ENCODE measurements at places on chromosomes 2 and 18. TPM values are rescaled to one million over a fixed set of nuclear protein-coding genes. Genes with fewer than 3 reads are reported as not detected.
A peak's percentile ranks its signal among the peaks of the same experiment; 100 is the strongest.

- no peak for DNase-seq
Observed at GRCh38 chr2:219553168-219553417, 9.3 kb downstream of the TMEM198 start.

GRCh38 chr2:141437521-141437920 lies 693.3 kb downstream of the LRP1B start:
- DNase-seq: no peak

GRCh38 chr2:20737505-20737904 lies 70.6 kb downstream of the GDF7 start:
- no peak for DNase-seq

DNA sequence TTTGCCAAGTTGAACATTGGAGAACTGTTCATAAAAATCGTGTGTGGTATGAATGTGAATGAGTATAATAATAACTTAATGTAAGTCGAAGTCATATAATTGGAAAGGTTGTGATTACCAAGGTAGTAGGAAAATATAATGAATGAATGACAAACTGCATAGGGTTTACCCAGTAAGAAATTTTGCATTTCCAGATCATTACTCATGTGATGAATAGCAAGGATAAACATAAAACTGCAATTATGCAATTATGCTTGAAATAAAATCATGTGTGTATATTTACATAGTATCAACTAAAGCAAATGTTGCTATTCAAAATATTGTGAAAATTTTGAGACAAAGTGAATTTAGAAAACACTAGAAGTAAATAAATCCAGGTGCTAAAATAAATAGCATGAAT lies 1108.7 kb upstream of the TMEFF2 start:
- no peak for DNase-seq

DNA sequence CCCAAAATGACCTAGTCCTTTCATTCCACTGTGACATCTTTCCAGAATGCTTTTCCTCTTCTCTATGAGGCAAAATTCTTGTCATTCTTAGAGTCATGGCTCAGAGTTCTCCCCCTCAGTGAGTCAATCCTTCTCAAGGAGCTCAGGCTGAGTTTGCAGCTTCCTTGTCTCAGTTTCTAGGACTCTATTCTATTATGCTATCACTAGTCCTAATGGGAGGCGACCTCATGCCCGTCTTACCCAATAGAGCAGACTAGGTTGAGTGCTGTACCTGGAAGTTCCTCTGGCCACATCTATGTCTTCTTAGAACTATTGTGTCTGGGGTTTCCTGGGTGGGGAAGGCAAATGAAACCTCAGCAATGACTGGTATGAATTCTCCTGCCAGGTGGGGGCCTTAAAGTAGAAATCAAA lies 51.5 kb downstream of the HAUS1 start:
- no peak for DNase-seq

- DNase-seq: no peak
Observed at GRCh38 chr2:219542931-219543595, 546 bp downstream of the CHPF start.

DNA sequence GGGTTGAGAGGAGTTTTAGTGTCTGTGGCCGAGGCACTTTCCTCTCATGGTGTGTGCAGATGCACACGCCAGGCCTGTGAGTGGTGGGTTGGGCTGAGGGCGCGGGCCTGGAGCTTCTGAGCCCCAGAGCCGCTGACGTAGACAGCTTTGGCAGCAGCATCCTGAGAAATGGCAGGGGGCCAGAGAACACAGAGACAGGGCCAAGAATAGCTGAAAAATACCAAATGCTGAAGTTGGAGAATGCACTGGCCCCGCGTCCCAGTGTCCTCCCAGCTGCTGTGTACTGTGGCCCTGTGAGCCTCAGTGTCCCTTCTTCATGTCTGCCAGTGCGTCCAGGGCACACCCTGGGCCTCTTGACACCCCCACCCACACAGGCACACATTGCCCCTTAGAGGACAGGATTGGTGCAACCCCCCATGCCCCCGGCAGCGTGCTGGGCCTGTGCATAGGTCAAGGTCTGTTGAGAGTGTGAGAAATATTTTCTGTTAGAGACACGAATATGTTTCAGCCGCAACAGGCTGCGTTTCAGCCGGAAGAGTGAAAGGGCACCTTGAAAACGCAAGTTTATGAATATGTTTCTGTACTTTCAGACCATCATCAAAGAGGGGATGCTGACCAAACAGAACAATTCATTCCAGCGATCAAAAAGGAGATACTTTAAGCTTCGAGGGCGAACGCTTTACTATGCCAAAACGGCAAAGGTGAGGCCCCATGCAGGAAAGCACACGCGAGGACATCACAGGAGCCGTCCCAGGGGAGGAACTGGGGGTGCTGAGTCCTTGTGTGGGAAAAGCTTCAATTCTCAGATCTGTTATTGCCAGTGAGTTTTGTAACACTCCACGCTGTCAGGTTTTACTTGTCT lies 33.6 kb downstream of the DGKD start:
- peak; percentile 70 for DNase-seq

GRCh38 chr2:42068571-42069178 lies 20.9 kb downstream of the PKDCC start:
- no peak for DNase-seq

DNA sequence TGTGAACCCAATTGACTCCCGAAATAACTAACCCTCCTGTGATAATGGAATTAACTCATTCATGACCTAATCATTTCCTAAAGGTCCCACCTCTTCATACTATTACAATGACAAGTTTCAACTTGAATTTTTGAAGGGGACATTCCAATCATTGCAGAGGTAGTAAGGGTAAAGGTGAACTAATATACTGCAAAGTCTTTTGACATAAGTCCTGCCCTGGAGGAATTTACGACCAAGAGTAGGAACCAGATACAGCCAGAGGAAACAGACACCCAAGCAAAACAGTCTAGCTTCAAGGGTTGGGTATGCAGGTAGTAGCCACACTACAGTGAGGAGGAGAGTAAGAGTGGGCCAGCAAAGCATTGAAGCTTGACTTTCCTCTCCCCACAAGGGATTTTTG lies 1.2 kb upstream of the SRBD1 start:
- no peak for DNase-seq

- no peak for DNase-seq
Observed at GRCh38 chr18:79425569-79425886, 29.8 kb downstream of the NFATC1 start.

- DNase-seq: no peak
Observed at GRCh38 chr2:2950403-2950952, 427.1 kb downstream of the EIPR1 start.

DNA sequence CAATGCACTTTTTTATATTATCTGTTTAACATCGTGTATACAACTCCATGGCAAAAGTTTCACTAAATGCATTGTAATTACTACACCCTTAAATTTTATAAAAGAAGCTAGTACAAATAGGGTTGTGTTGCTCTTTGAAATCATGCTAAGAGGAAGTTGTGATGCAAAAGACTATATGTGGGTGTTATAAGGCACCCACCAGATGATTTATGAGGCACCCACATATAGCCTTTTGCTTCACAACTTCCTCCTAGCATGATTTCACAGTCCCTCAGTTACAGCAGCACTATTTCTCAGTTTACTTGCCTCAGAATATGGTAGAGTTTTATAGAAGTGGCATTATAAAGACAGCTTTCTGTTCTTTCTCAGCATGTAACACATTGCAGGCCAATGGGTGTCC lies 277.3 kb upstream of the DOK6 start:
- DNase-seq: no peak

GRCh38 chr2:51490576-51491234 lies 458.8 kb upstream of the NRXN1 start:
- no peak for DNase-seq

DNA sequence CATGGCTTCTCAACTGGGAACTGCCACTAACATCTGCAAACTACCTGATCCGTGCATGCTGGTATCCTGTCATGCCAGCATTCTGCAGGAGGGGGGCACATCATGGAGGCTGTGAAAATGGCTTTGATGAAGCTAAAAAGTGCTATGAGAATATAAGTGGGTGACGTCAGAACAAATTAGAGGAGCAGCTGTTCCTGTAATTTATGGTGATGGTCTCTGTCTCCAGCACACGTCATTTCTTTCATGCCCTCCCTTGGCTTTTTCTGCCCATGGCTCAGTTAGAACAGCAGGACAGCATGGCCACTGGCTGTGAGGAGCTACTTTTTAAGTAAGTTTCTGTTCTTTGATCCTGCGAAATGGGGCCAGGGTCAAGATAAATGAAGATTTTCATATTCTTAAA lies 466.3 kb downstream of the THSD7B start:
- no peak for DNase-seq

GRCh38 chr2:144268036-144268678 lies 251.8 kb downstream of the ZEB2 start:
- no peak for DNase-seq

DNA sequence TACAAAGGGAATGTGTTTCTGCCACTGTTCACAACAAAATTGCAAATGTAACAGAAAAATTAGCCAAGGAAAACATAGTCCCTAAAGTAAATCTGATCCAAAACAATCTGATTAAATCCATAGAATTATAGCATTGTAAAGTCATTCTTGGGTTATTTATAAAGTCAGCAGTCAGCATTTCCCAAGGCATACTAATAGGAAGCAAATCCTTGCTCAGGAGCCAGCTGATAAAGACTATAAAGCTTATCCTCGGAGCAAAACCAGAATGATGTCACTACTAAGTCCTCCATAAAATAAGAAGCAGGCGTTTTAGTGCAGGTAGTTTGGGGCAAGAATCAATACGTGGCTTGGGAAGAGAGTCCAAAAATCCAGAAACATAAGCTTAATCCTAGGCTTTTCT lies 67.3 kb upstream of the CSRNP3 start:
- DNase-seq: no peak

GRCh38 chr18:3132700-3133099 lies 87.1 kb downstream of the MYOM1 start:
- DNase-seq: no peak

Gene TOGARAM2
- 10.4 TPM for total RNA-seq

Gene NETO1
- 1.0 TPM for total RNA-seq

Gene PRLH
- not detected for total RNA-seq

Gene GNAL
- total RNA-seq: 1.9 TPM

Gene RNF152
- 11.7 TPM for total RNA-seq

Gene SFT2D3
- total RNA-seq: 5.6 TPM

Gene SLC14A1
- total RNA-seq: 15.1 TPM
